G401 (cell line): ENCODE measurements at places on chromosomes 4 and X.

GRCh38 chr4:185127021-185127925 lies 15.8 kb upstream of the SLC25A4 start:
- DNase-seq = peak; percentile 57

DNA sequence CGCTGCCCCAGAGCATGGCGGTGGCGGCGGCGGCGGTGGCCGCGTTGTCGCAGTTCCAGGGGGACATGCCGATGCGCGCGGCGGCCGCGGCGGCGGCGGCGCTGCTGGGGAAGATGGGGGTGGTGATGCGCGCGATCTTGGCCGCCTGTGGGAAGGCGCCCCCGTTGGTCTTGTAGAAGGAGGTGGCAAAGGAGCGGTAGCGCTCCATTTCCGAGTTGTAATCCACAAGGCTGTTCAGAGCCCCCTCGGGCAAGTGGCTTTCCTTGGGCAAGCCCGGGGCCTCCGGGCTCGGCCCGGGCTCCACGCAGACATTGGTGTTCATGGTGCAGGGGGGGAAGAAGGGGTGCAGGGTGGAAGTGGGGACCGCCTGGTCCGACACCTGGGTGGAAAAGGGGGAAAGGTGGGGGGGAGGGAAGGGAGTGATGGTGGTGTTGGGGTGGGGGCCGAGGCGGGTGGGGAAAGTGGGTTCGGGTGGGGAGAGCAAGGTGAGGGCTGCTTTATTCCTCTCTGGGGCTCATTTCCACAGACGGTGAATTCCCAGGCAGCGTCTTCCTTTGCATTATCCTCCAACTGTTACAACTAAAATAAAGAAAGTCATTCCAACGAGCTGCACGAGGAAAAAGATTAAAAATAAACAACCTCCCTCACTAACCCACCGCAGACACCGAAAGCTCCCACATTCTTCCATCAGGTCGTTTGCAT lies 3.1 kb downstream of the CXXC4 start:
- peak; percentile 55 for DNase-seq

GRCh38 chrX:19040373-19040772 lies 56.5 kb upstream of the PHKA2 start:
- DNase-seq = no peak

- DNase-seq = no peak
Measured at GRCh38 chrX:48541140-48541814, 1.8 kb downstream of the TBC1D25 start.

DNA sequence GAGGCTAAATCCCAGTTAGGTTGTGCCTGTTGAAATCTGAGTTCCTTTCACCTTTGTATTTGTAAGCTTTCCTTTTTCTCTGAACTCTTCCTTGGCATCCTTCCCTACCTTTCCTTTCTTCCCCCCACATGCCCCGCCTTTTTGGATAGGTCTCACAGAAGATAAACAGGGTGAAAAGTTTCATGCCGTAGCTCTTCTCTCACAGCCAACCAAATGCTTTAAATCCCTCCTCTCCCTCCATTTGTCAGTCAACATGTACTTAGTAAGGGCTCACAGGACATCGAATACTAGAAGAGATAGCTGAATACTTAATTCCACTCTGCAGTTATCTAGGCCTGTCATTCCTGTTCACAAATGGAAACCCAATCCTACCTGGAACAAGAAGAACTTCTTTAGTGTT lies 107.1 kb upstream of the BMPR1B start:
- DNase-seq = no peak

- no peak for DNase-seq
Measured at GRCh38 chr4:14096396-14096965, 469.0 kb upstream of the BOD1L1 start.

DNA sequence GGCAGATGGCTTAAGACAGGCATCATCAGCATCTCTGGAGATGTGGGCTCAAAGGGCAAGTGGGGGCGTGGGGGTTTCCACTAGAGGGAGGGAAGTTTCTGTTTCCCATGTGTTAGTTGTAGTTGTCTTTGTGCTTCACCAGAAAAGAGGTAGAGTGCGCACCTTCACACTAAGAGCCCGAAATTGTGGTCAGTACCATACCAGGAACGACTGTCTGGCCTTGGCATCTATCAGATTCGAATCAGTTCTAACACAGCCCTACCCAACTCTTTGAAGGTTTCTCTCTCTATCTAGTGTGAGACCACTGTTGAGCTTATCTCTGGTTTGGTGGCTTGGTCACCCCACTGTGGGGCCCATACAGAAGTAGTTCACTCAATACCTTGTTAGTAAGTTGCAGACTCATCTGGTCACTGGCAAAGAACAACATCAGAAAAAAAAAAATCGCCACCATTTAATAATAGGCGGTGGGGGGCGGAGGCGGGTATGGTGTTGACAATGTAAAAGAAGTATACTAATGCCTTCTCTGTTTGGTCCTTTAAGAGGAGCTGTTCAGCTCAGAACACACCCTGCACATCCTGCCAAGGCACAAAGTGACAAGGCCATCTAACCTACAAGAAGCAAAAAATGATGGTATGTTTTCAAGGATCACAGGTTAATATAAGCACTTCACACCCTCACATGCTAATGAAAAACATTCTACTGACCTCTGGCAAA lies 71.1 kb downstream of the NYX start:
- no peak for DNase-seq

DNA sequence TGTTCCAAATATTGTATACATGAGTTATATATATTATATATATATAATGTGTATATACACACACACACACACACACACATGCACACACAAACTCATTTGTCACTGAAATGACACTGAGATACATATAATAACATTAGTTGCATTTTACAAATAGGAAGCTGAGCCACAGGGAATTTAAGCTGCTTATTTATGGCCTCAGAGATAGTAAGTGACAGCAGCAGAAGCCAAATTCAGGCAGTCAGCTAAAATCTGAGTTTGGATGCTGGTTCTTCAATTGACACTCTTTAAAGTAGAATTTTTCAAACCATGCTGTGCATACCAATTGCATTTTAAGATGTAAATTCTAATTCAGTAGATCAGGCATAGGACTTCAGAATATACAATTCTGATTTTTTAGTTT lies 163.3 kb upstream of the CTSO start:
- DNase-seq = no peak

GRCh38 chr4:10105421-10105820 lies 11.2 kb downstream of the WDR1 start:
- no peak for DNase-seq

DNA sequence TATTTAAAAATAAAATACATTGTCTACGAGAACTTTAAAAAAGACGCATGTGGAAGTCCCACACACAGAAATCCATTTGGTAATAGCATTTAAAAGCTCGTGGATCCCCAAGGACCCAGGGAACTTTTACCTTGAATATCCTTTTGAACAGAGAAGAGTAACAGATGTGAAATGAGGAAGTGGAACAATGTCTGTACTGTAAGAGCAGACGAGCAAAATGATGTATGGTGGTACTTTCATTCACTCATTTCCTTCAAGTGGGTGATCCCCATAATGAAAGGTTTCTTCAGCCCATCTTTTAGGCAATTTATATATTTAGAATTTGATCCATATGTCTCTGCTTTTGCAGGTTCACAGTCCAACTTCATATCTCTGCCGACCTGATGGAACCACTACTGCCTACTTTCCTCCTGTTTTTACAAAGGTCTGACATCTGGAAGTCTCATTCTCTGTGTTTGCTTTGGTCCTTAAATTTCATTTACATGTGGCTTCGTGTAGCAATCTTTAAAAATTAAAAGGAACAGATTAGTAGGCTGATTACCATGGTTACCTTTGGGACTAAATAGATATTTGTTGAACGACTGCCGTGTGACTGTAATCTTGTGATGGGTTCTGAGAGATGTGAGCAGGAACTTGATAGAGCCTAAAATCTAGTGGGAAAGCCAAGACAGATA lies 188.4 kb downstream of the PALLD start:
- no peak for DNase-seq

DNA sequence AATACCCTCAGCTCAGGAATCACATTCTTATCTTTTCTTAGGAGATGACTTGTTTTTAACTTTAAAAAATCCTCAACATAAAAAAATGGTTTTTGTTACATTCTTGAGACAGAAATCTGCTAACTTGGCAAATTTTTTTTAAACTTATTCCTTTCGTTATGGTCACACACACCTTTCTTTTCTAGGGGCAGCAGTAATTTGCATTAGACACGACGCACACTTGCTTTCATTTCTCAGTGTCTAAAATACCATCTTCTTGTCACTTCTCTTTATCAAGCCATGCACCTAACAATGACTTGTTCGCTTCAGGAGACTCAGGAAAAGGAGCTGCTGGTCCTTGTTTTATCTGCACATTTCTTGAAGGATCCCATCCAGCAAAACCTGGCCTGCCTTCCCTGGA lies 112.6 kb upstream of the TBL1X start:
- DNase-seq = no peak

DNA sequence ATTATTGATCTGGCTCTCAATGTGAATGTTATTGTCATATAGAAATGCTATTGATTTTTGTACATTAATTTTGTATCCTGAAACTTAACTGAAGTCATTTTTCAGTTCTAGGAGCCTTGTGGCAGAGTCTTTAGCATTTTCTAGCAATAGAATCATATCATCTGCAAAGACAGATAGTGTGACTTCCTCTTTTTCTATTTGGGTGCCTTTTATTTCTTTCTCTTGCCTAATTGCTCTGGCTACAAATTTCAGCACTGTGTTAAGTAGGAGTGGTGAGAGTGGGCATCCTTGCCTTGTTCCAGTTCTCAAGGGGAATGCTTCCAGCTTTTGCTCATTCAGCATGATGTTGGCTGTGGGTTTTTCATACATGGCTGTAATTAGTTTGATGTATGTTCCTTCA lies 102.7 kb downstream of the SH3BGRL start:
- no peak for DNase-seq

- no peak for DNase-seq
Measured at GRCh38 chr4:38672397-38673129, 8.6 kb downstream of the KLF3 start.

DNA sequence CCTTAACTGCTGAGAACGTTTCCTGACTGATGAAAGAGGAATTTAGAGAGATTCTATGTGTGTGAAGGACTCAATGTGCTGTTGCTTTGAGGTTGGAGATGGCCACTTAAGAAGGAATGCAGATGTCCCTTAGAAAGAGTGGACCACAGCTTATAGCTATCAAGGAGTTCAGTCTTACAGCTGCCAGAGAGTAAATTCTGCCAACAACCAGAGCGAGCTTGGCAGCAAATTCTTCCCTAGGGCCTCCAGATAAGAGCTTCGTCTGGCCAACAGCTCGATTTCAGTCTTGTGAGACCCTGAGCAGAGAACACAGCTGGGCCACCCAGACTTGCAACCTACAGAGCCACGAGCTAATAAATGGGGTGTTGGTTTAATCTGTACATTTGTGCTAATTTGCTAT lies 21.8 kb downstream of the MID1 start:
- DNase-seq = no peak

GRCh38 chr4:115294717-115295116 lies 181.3 kb upstream of the NDST4 start:
- DNase-seq = no peak

DNA sequence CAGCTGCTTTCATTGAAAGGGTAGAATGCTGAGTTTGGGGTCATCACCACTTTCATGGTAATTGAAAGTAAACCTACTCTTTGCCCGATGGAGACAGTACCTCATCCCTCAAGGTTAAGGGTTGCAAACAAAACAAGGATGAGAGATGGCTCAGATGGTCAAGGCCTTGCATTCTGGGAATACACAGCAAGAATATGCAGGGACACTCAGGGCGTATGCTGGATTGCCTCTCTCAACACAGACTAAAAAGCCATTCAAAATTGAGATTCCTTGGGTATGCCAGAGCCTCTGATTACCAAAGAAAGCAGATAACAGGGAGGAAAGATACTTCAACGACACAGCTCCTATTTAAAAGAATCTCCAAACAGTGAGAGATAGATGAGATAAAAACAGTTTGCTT lies 310.4 kb downstream of the ARAP2 start:
- DNase-seq = peak; percentile 1

- DNase-seq = peak; percentile 96
Measured at GRCh38 chr4:71538528-71538927, 199.7 kb downstream of the SLC4A4 start.

- no peak for DNase-seq
Measured at GRCh38 chr4:140005699-140006098, 148.3 kb downstream of the MAML3 start.

GRCh38 chr4:6960154-6960553 lies 50.5 kb downstream of the TBC1D14 start:
- DNase-seq = no peak

- peak; percentile 63 for DNase-seq
Measured at GRCh38 chrX:74422576-74423288, 1.4 kb downstream of the SLC16A2 start.

GRCh38 chr4:77697860-77698590 lies 92.4 kb downstream of the CXCL13 start:
- DNase-seq = peak; percentile 6

- no peak for DNase-seq
Measured at GRCh38 chr4:78735697-78736096, 40.5 kb upstream of the BMP2K start.

DNA sequence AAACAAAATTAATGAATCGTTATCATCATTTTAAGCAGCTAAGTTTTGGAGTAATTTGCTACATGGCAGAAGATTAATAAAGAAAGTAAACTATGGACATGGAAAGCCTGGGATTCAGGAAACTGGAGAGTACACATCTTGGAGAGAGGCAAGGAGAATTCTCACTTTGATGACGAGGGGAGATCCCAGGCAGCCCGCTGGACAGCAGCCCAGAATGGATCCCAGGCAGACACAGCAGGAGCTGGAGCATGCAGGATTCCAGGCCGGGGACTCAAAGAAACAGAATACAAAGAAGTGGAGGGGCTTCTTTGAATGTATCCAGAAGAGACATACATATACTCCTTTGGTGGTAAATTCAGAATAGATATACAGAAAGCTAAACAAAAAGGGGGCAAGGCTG lies 118.0 kb upstream of the ATP6AP2 start:
- DNase-seq = no peak

- peak; percentile 81 for DNase-seq
Measured at GRCh38 chr4:2939383-2940243, 23.6 kb downstream of the NOP14 start.

DNA sequence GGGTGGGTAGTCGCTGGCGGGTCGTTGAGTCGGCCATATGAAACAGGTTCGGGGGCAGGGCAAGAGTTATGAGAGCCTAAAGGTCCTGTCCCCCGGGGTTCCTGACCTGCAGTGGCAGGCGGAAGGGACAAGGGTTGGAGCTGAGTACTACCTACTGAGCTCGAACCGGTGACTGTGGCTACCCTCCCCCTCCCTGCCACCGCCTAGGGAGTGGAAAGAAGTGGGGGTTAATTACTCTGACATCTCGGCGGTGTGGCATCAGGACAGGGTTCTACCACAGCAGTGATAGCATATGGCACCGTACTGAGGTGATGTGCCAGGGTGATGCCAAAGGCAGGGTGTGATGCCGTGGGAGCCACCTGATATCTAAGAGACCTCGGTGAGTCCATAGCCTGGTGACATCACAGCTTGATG lies 307 bp downstream of the ATG4A start:
- DNase-seq = peak; percentile 58

DNA sequence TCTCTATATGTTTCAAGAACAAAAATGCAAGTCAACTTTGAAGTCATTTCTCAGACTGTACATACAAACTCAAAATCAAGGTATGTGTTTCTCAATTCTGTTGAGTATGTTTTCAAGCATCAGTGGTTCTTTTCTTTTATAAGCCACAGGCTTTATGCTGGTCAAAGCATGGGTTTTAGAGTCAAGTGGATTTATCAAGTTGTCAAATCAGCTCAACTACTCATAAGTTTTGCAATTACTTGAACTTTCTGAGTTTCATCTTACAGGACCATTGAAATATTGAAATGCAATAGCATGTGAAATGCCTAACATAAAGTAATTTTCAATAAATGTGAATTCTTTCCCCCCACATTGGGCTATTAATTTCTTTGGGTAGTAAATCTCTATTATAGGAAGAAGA lies 239.9 kb upstream of the DKK2 start:
- no peak for DNase-seq
